ENCODE measurements at places on chromosomes 3 and 15.

DNA sequence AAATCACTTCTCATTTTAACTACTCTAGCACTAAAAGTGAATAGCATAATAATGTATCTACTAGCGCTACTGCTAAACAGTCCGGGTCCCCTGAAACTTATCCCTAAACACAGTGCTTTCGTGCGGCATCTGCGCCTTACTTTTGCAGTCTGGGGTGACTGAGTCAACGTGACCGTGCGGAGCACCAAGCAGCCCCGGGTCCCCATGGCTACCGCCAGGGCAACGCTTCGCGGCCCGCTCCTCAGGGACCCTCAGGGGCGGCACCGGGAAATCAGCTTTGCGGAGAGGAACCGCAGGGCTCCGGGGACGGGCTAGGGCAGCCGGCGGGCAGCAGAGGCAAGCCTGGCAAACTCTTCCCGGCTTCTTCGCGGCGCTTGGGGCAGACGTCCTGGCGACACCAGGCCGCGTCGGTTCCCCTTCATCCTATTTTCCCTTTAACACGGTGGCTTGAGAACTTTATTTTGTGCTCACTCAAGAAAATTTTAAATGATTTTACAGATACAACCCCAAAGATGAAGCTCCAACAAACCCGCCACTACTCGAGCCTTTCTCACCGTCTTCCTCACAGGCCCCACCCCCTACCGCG is 757 bp upstream of the DIPK2A start:
- DNase-seq = peak; percentile 75

- DNase-seq = no peak
Measured at GRCh38 chr3:62149962-62150361, 223.4 kb downstream of the FEZF2 start.

- no peak for DNase-seq
Measured at GRCh38 chr3:44136421-44136820, 105.3 kb upstream of the TOPAZ1 start.

DNA sequence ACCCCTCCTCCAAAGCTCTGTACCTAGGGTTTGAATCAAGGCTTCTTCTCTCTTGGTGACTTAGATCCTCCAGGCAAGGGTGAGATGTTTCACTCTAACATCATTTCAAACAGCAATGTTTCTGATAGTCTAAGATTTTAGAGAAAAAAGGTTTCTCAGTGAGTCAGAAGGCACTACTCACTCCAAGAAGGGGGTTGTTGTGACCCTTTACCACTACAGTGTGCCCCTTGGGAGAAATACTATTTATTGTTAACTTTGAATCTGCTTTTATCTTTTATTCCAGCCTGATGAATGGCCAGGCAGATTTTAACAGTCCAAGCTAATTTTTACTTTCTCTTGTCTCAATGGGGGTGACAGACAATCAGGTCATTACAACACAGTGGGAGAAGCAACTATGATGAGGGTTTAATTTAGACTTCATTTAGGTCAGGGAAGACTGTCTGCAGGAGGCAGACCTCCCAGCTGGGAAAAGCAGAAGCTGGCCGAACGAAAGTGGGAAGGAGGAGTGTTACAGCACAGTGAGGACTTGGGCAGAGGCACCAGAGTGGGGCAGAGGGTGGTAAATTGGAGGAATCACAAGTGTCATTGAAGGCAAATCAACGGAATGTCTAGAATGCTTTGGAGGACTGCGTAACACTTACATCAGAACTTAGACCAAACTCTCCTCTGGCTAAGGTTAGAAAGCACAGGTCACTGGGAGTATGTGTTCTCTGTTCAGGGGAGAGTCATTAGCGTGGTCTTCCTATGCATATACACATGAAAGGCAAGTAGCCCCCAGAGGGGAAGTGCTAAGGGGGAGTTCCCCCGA is 21.2 kb downstream of the ZNF860 start:
- no peak for DNase-seq

GRCh38 chr3:6168256-6168655 is 692.7 kb upstream of the GRM7 start:
- DNase-seq = no peak

All from activated naive CD4-positive, alpha-beta T cell treated with anti-CD3 and anti-CD28 coated beads, Interleukin-2, amount 50 U/mL, for 72 hours (primary cell).